D341Med (cell line): ENCODE measurements at places on chromosomes 3 and 15.

- DNase-seq = no peak
These were observed 75.5 kb downstream of the ZBTB20 start for GRCh38 chr3:115071601-115072000.

DNA sequence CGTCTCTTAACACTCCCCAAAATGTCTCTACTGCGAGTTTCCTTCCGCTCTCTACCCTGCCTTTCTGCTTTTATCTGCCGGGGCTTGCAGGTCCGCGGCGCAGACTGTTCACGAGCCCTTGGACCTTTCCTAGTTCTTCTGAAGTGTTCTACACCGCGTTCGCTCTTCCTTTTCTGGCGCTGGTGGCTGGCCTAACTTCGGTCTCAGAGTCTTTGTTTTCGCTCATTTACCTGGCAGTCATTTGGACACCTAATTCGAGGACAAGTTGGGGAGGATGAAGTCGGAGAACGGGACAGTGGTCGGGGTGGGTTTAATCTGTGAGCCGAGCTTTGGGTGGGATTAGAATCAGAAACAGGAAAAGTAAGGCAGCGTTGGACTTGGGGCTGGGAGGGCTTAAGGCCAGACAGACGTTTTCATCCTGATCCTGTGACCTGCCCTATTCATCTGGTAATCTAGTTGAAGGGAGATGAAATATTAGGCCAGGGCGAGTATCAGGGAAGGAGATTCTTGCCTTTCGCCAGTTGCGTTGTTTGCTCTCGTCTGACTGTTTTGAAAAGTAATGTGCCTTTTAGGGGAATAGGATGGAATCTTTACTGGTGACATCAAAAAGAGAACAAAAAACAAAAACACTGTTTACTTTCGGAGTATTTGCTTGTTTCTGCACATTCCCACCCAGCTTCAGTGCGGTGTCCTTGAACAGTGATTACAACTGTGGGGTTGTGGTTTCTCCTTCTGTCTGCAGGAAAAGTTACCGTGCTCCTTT, 1.8 kb downstream of the DIPK2A start:
- no peak for DNase-seq

DNA sequence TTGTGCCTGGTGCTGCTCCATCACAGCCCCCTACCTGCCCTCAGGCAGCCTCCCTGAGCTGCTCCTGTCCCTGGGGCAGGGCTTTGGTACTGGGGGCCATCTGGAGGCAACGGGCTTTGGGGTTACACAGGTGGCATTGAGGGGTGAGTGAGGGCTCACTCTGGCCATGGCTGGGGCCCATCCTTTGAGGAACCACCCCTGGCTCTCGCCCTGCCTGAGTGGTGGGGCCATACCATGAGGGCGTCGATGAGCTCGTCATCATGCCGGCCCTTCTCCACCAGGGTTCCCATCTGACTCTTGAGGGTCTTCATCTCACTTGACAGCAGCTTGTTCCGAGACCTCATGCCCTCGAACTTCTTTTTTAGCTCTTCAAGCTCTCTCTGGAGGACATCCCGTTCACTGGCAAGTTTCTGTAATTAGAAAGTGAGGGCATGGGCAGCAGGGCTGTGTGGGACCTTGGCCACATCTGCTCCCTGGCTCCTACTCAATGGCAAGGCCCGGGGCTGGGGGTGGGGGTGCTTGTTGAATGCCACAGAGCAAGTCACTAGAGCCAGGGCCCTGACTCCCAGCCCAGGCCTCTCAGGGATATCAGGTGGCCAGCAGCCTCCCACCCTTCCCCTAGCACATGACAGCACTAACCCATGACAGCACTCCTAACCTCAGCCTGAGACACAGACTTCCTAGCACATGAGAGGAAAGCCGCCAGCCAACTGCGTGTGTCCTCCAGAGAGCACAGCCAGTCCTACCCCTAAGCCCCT, 33.5 kb downstream of the CCDC13 start:
- DNase-seq = peak; percentile 21

GRCh38 chr15:93362203-93362602, 273.2 kb upstream of the RGMA start:
- no peak for DNase-seq

DNA sequence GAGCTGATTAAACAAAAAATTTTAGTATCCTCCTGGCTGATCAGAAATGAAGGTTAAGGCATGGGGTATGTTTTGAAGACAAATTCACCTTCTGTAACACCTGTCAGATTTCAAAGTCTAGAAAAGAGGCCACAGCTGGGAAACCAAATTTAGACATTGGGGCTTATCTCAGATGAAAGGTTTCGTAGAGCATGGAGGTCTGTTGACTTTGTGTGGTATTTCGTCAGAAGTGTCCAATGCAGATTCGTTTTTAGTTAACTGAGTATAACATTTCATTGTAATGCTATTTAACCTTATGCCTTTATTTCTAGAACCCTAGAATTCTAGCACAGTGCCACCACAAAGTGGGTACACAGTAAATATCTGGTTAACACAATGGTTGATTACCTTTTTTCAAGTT, 61.7 kb downstream of the FNDC3B start:
- DNase-seq = no peak

DNA sequence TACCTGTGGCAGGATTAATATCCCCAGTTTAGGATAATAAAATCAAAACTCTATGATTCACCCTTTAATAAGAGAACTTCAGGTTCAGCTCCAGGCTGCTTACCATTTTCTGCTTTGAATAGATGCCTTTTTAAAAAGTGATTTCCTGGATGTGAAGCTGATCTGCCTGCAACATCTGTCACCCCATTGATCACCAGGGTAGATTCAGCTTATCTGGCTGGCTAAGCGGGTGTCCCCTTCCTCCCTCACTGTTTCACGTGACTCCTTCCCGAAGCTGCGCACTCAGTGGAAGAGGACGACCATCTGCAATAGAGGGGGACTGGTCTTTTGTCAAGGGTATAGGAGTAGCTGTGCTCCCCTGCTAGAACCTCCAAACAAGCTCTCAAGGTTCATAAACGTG, 128.1 kb downstream of the IL1RAP start:
- DNase-seq = no peak

- DNase-seq = peak; percentile 36
These were observed 10.7 kb upstream of the SLC15A2 start for GRCh38 chr3:121883507-121883906.

DNA sequence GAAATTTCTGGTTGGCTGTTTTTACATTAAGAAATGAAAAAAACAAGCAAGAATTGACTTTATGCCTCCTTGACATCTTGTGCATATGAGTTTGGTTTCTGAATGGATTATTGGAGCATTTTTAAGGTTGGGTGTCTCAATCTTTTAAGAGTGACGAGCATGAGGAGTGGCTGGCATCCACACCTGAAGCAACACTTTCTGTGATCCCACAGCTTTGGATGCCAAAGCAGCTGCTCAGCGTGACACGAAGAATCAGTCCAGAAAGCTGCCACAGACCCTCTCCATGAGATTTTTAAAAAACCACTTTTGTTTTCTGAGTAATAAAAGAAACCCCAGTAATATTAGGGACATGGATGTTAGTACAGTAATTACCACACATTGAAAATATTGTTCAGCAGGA, 154.5 kb downstream of the KLF13 start:
- no peak for DNase-seq

- peak; percentile 60 for DNase-seq
These were observed 65.1 kb downstream of the MEGF11 start for GRCh38 chr15:66188464-66188863.

DNA sequence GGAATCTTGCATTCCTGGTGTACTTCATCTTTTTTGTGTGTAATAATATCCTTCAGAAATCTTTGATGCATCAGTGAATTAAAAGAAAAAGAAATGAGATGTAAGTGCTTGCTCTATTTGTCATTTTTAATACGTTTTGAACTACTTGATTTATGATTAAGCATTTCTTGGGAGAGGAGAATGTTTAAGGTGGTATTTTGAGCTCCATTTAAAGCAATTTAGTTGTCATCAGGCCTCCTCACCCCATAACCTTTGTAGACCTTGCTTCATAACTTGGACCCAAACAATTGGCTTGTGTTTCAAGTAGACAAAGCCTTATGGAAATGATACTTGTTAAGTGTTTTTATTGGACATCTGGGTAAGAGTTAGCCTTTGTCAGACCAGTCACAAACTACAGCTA, 87.1 kb upstream of the VEPH1 start:
- no peak for DNase-seq

DNA sequence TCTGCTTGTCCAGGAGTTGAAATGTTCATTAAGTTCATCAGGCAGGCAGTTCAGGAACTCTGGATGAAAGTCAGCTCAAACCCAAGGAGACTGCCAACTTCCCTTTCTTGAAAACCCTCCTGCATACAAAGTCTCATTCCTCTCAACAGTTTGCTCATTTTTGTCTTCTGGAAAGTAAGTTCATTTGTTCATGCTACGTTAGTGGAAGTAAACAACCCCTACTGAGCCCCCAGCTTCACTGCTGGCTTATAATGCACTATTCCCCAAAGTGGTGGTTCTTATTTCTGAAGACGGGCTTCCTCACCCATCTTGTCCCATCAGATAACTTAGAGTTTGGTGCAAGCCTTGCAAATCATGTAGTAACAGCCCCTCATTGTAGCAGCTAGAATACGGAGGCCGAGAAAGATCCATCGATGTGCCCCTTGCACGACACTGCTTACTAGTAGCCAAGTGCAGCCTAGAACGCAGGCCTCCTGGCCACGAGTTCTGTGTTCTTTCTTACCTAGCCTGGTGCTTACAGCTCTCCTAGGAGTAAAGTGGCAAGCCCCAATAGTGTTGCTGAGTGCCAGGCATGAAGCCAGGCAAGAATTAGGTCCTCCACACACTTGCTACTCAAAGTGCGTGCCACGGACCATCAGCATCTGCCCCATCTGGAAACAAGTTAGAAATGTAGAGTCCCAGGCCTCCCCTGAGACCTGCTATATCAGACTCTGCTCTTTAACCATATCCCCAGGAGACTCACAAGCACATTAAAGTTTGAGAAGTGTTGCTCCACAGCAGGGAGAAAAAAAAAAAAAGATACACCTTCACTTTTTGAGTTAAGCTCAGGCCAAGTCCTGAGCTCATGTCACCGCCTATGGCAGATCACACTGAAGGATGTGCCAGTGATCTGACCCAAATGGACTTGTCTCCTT, 82.5 kb downstream of the RFTN1 start:
- DNase-seq = no peak

- DNase-seq = no peak
These were observed 167.7 kb downstream of the NEK10 start for GRCh38 chr3:27201492-27201891.

DNA sequence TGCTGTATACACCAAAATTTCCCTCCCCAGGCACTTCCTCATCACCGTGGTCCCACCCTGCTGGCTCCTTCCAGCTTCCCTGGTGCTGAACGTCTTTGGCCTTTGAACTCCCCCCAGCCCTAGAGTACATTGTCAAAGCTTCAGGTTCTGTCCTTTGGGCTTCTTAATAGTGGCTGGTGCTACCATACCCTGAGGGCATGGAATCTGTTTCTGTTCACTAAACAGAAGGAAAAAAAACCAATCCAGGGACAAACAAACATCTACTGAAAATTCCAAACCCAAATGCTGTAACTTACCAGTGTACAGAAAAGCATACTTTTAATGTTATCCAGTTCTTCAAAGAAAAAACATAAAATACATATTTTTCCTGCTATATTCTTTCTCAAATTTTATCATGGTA, 148.7 kb downstream of the MYLK start:
- DNase-seq = no peak

- DNase-seq = no peak
These were observed 7.1 kb upstream of the PLCB2 start for GRCh38 chr15:40314723-40315276.

DNA sequence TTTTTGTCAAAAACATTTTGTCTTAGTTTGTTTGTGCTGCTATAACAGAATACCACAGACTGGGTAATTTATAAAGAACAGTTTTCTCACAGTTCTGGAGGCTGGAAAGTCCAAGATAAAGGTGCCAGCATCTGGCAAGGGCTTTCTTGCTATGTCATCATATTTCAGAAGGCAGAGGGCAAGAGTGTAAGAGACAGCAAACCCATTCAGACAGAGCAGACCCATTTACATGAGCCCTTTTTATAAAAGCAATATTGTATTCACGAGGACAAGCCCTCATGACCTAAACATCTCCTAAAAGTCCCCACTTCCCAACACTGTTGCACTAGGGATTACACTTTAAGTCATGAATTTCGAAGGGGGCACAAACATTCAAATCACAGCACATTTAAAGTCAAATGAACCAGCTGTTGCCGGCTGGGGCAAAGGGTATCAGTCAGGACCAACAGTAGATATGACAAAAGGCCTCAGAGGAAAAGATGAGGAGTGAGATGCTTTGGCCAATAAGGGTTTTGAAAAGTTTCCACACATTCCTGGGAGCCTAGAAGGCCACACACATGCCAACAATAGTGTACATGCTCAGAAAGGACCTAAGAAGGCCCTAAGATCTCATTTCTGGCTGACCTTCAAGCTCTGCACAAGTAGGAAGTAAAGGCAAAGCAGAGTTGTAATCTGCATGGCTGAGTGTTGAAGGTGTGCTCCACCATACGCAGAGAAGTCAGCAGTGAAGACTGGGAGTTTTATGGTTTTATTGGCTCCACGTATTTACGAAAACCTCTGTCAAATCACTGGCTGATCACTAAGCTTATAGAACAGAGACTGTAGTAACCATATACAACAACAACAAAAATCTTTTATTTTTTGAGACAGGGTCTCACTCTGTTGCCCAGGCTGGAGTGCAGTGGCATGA, 37.9 kb downstream of the UQCC5 start:
- DNase-seq = no peak

GRCh38 chr3:195153130-195153529, 117.8 kb downstream of the XXYLT1 start:
- peak; percentile 62 for DNase-seq

GRCh38 chr3:178406206-178406605, 130.0 kb upstream of the KCNMB2 start:
- no peak for DNase-seq

DNA sequence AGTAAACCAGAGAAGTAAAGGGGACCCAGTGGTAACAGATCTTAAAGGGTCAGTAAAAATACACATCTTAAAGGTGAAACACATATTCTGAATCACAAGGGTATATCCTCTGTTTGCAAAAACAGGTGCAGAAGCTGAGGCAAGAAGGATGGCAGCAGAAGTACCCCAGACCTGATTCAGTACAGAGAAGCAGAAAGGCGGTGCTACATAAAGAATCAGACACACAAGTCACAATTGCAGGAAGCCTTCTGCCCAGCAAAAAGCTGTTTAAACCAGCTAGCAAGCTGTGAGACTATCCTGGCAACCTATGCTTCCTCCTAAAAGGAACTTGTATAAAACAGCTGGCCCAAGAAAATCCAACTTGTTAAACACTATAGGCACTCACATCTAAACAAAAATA, 49.4 kb downstream of the ZNF280D start:
- no peak for DNase-seq

- DNase-seq = no peak
These were observed 26.6 kb downstream of the CGGBP1 start for GRCh38 chr3:88032245-88032644.

GRCh38 chr3:153752405-153753027, 368.7 kb upstream of the ARHGEF26 start:
- DNase-seq = no peak

- DNase-seq = peak; percentile 53
These were observed at the start of gene CDCP1 for GRCh38 chr3:45145681-45146614. TSS of gene CDCP1 (minus strand) at chr3:45146378. CDS start at chr3:45146287, 91 bp downstream.

DNA sequence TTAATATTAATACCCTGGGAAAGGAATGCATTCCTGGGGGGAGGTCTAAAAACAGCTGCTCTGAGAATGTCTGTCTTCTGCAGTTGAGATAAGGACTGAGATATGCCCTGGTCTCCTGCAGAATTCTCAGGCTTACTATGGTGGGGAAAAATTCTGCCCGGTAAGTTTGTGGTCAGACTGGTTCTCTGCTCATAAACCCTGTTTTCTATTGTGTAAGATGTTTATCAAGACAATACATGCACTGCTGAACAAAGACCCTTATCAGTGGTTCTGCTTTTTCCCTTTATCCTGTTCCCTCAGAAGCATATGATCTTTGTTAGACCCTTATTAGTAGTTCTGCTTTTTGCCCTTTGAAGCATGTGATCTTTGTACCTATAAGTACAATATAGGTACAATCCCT, 494.6 kb downstream of the CNTN6 start:
- no peak for DNase-seq
